Astrocyte of the spinal cord (primary cell): ENCODE measurements at places on chromosomes 13 and 19.

GRCh38 chr13:39522329-39522728, 80.7 kb downstream of the LHFPL6 start:
- DNase-seq: no peak

DNA sequence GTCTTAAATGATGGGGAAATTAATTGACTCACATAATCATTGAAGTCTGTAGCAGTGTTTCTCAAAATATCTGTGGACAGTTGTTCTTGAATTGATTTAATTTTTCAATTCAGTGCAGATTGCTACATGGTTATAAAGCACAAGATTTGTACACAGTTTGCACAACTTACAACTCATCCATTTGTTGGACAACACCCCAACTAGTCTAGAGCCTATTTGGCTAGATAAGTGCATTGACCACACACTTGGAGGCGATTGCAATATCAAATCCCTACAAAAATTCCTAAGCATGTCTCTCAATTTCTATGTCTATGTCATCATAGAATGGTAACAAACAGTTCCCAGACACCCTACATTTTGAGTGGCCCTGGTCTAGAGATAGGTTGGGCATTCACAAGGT, 48.0 kb upstream of the IPO5 start:
- DNase-seq: no peak

- DNase-seq: no peak
These were observed 53.6 kb upstream of the TMTC4 start for GRCh38 chr13:100728201-100728600.

- DNase-seq: no peak
These were observed 1556.6 kb upstream of the PRR20A start for GRCh38 chr13:55583953-55584593.

- no peak for DNase-seq
These were observed 91.1 kb downstream of the STOML3 start for GRCh38 chr13:38899571-38899970.

DNA sequence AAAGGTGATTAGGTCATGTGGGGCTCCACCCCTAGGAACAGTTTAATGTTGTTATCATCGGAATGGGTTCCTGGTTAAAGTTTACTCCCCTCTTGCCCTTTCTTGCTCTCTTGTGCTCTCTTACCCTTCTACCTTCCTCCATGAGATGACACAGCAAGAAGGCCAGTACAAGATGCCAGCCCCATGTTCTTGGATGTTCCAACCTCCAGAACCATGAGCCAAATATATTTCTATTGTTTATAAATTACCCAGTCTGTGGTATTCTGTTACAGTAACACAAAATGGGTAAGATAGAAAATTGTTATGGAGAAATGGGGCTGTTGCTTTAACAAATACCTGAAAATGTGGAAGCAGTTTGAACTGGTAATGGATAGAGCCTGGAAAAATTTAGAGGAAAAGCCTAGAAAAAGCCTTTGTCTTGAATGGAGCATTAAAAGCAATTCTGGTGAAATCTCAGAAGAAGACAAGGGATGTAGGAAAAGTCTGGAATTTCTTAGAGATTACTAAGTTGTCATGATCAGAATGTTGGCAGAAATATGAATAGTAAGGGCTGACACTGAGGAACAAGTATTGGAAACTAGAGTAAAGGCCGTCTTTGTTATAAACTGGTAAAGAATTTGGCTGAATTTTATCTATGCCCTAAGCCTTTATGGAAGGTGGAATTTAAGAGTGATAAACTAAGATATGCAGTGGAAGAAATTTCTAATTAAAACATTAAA, 53.5 kb upstream of the TSC22D1 start:
- DNase-seq: no peak

GRCh38 chr19:52170304-52170703, 1.1 kb downstream of the ZNF836 start:
- DNase-seq: no peak

DNA sequence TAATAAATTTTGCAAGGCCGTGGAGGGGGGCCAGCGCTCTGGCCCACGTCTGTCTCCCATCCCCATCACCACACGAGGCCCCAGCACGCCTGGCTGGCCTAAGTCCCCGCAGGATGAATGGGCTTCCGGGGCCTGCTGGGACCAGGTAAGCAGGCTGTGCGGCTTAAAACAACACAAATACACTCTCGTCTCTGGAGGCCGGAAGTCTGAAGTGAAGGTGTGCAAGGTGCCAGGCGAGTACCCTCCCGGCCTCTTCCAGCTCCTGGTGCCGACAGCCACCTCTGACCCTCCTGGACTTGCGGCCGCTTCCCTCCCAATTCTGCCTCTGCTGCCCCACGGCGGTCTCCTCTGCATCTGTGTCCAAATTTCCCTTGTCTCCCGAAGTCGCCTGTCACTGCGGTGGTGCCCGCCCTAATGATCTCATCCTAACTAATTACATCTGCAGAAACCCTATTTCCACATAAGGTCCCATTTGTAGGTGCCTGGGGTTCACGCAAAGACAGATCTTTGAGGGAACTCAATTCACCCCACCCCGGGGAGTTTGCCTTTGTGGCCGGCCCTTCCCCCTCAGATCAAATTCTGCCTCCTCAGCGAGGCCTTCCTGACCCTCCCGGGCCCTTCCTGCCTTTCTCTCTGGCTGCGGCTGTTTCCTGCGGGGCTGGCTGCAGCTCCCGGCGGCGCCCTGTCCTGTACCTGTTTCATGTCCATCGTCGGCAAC, 8.1 kb upstream of the PTBP1 start:
- DNase-seq: no peak

DNA sequence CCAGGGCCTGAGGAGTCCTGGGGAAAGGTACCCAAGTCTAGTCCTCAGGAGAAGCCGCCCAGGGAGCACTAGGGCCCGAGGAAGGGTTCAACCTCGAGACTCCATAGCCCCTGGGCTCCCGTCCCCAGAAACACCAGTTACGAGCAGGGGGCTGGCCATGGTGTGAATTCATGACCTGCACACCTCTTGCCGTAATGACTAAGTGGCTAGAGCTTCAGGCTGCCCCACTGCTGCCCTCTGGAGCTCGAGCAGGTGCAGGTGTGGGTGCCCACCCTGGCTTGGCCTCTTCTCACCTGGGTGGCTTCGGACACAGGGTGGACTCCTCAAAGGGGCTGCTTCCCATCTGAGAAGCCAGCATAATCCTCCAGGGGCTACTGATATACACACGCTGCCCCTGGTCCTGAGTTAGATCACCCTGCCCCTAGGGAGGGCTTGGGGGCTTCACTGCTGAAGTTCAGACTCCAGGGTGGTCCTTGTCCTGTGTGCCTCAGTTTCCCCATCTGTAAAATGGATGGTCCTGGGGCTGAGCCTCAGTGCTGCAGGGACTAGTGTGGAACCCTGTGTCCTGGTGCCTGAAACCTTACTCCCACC, 13.6 kb downstream of the SPC24 start:
- DNase-seq: no peak

- no peak for DNase-seq
These were observed 273.8 kb downstream of the SLITRK6 start for GRCh38 chr13:85525411-85525810.

GRCh38 chr19:38538793-38539528, 78.8 kb downstream of the MAP4K1 start:
- DNase-seq: no peak

- DNase-seq: no peak
These were observed 51.9 kb upstream of the PTPRS start for GRCh38 chr19:5392486-5392885.

GRCh38 chr19:10612499-10613119, 12.7 kb upstream of the SLC44A2 start:
- no peak for DNase-seq

GRCh38 chr13:63704521-63704920, 2288.9 kb upstream of the PCDH20 start:
- no peak for DNase-seq

GRCh38 chr19:19137556-19138108, 646 bp downstream of the TMEM161A start:
- DNase-seq: no peak

GRCh38 chr13:97240788-97241734, 18.9 kb downstream of the MBNL2 start:
- no peak for DNase-seq

GRCh38 chr19:18046059-18046718, 38.2 kb downstream of the ARRDC2 start:
- DNase-seq: peak; percentile 57

- DNase-seq: no peak
These were observed 433.0 kb downstream of the TSHZ3 start for GRCh38 chr19:30916238-30916637.

DNA sequence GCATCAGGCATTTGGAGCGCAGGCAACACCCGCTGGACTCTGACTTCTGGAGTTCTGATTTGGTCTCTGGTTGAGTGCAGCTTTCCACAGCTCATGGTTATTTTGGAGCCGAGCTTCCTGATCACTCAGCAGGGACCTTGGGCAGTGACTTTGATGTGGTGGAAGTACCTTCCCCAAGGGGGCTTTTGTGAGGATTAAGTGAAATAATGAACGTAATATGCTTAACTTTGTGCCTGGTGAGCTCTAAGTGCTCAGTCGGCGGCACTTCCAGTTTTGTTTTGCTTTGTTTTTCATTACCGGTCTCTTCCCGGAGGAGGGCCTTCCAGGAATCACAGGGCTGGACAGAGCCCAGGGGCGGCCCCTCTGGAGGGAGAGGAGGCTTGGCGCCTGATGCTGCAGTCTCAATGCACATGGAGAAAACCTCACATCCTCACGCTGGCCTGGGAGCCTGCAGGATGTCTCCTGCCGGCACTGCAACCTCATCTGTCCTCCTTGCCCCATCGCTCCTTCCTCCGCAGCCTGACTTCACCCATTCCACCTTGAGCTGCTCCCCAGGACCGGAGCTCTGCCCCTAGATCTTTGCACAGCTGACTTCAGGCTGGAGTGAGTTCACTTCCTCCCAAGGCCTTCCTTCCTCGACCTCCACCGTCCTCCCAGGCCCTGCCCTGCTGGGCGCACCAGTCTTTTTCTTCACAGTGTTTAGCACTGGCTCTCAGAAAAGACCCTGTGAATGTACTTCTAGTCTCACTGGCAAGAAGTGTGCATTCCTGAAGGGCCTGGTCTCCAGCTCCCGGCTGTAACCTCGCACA, 1.5 kb downstream of the PLEKHF1 start:
- peak; percentile 88 for DNase-seq

DNA sequence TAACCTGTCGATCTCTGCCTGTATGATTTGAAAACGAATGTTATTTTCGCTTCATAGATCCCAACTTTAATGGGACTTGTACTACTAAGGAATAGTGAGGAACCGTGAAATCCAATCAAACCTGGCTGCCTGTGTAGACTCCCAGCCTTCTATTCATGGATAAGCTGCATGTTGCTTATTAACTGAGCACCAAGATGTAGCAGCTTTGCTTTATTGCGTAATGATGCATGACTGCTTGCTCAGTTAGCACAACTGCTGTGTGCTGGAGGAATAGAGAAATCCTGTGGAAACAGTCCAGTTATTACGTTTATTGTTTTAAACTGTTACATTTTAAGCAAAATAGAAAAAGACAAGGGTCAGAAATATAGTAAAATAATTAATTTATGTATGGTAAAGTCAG, 108.2 kb downstream of the SHISA2 start:
- DNase-seq: peak; percentile 55

DNA sequence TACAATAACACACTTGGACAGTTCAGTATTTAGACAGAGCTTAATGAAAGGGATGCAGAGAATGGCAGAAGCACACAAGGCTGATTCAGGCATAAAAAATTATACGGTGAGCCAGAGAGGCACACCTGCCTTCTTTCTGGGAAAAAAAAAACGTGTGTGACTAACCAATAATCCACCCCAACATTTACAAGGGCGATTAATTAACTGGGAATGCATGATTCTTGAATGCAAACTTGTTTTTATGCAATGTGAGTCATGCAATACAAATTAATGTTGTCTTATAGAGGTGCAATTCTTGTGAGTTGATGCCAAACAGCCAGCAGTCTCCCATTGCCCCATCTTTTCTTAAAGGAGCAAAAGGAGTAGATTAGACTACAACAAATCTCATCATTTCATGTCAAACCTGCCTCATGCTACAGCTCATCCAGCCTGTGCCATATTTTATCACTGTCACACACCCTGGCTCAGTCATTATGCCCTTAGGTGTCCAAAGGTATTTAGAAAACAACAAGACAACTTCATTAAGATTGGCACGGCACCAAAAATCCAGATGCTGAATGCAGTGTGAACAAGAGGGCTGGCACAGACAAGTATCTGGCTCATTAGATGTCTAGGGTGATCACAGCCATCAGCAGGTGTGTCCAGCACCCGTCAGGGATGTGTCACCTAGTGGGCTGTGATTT, 721.1 kb downstream of the EFNB2 start:
- no peak for DNase-seq

- peak; percentile 56 for DNase-seq
These were observed 111.9 kb downstream of the KCNRG start for GRCh38 chr13:50126993-50127725.

DNA sequence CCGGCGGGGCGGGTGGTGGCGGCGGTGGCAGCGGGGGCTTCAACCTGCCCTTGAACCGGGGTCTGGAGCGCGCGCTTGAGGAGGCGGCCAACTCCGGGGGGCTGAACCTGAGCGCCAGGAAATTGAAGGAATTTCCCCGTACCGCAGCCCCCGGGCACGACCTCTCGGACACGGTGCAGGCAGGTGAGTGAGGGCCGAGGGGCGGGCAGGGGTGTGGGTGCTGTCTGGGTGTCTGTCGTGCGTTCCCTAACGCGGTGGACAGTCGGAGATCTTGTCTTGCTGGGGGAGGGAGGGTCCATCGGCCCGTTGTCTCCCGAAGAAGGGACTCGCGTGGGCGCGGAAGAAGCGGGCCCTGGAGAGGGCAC, 533 bp downstream of the LRCH1 start:
- no peak for DNase-seq

- DNase-seq: no peak
These were observed 1375.6 kb downstream of the EFNB2 start for GRCh38 chr13:105159841-105160240.

GRCh38 chr13:90746230-90746629, 601.3 kb upstream of the MIR17HG start:
- no peak for DNase-seq

DNA sequence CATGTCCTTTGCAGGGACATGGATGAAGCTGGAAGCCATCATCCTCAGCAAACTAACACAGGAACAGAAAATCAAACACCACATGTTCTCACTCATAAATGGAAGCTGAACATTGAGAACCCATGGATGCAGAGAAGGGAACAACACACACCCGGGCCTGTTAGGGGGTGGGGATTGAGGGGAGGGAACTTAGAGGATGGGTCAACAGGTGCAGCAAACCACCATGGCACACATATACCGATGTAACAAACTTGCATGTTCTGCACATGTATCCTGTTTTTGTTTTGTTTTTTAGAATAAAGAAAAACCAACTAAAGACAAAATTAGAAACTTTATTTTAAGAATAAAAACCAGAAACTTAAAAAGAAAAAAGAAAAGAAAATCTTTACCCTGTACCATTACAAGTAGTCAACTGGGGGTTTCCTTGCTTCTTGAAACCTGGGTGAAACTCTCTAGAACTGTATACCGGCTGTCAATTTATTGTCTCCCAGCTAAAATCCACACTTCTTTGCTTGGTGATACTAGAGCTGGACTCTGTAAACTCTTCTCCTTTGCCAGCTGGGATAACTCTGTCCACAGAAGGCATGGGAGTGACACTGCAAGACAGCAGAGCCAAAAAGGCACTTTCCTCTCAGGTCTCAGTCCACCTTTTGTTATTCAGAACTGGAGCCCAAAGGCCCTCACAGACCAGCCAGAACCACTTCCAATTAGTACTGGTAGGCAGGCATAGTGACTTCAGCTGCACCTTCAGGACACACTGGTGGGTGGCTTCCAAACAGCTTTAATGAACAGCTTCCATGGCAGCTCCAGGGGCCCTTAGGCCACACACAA, 9.0 kb downstream of the MICU2 start:
- no peak for DNase-seq

GRCh38 chr13:68190818-68191217, 960.7 kb upstream of the PCDH9 start:
- DNase-seq: peak; percentile 60
